Renal cortical epithelial cell (primary cell): ENCODE measurements at places on chromosomes 4 and X. TPM values are rescaled to one million over a fixed set of nuclear protein-coding genes. Genes with fewer than 3 reads are reported as not detected.
A peak's percentile ranks its signal among the peaks of the same experiment; 100 is the strongest.

- no peak for DNase-seq
These were observed 68.2 kb upstream of the MTNR1A start for GRCh38 chr4:186623546-186623945.

DNA sequence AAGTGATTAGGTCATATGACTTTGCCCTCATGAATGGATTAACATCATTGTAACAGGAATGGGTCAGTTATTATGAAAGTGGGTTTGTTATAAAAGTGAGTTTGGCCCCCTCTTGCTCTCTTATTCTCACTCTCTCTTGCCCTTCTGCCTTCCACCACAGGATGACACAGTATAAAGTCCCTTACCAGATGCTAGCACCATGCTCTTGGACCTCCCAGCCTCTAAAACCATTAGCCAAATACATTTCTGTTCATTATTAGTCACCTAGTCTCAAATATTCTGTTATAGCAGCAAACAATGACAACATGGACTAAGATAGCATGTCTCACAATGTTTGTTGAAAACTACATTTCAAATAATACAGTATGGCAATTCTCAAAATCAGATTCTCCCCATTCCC lies 59.7 kb downstream of the RWDD4 start:
- no peak for DNase-seq

- DNase-seq, result peak; percentile 30
These were observed 20.2 kb upstream of the MAP3K15 start for GRCh38 chrX:19535476-19535875.

- DNase-seq, result no peak
These were observed 2451.8 kb downstream of the PCDH7 start for GRCh38 chr4:33171873-33172525.

DNA sequence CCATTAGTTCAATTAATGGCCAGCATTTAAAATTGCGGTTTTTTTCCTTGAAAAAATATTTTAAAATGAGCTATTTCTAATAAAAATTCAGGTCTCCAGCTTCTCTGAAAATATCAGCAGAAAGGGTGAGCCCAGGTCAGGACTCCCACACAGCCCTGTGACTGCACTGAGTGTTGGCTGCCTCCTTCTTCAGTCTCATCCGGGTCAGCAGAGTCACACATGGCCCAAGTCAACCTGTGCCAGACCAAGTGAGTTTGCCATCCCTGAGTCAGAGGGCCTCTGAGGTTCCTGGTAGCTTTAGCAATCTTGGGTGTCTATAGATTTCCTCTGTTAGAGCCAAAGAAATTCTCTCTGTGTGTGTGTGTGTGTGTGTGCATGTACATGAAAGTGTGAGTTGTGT lies 22.1 kb upstream of the MSX1 start:
- DNase-seq, result no peak

Gene SHROOM4
- 4.9 and 12.7 TPM in 2 replicates for total RNA-seq

- DNase-seq, result no peak
These were observed 302.2 kb upstream of the CPEB2 start for GRCh38 chr4:14700083-14700482.

Gene CXorf49
- total RNA-seq, result 0.69 TPM in 1 of 2 replicates, not detected in the other

- no peak for DNase-seq
These were observed 54.5 kb downstream of the RTL9 start for GRCh38 chrX:110412971-110413726.

Gene NAA10
- 51.8 and 52.8 TPM in 2 replicates for total RNA-seq

- DNase-seq, result peak; percentile 3
These were observed 236.7 kb downstream of the SLC7A11 start for GRCh38 chr4:138005486-138005885.

DNA sequence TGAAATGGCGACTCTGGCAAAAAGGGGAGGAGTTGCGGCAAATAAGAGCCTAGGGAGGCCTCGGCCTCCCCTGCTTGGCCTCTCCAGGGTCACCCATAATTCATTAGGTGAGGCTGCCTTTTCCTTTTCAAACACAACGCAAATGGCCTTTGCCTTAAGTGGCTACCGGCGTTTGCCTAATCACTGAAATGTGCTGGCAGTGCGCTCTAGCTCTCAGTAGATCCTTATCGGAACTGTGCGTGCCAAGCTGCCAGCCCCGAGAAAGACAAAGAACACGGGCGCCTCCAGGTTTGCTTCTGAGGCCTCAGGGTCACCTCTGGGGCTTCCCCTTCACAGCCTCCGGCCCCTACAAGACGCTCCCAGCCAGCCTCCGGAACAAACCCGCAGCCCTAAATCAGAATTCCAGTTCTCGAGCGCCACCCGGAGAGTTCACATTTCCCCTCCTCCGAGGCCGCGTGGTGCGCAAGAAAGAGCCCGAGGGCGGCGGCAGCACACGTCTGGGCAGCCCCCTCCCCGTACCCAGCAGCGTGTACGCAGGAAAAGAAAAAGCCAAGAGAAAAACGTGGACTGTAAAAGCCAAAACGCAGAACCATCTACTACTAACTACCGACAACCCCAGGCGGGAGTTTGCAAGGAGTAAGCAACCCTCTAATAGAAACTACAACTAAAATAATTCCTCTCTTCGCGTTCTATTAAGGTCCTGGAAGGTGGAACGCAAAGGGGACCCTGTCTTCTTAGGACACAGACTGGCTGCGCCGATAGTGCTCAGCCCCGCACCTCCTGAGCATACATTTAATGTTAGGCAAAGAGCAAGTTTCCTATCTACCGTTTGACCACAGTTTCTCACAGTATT lies 76.5 kb upstream of the BCOR start:
- DNase-seq, result peak; percentile 41

DNA sequence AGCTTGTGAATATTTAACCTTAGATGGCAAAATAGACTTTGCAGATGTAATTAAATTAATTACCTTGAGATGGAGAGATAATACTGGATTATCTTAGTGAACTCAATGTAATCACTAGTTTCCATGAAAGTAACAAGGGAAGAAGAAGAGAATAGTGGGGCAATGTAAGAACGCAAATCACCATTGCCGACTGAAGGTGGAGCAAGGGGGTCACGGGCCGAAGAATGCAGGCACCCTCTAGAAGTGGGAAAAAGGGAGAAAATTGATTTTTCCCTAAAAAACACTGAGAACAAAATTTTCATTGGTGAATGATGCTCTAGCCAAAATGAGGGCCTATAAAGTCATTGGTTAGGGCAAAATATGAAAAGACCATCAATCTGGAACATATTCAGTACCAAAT lies 375.6 kb upstream of the EPHA5 start:
- DNase-seq, result no peak

Gene NDST4
- not detected in 2 replicates for total RNA-seq

GRCh38 chrX:24999511-24999910 lies 16.3 kb downstream of the ARX start:
- DNase-seq, result no peak

Gene TCEAL6
- total RNA-seq, result not detected in 2 replicates

DNA sequence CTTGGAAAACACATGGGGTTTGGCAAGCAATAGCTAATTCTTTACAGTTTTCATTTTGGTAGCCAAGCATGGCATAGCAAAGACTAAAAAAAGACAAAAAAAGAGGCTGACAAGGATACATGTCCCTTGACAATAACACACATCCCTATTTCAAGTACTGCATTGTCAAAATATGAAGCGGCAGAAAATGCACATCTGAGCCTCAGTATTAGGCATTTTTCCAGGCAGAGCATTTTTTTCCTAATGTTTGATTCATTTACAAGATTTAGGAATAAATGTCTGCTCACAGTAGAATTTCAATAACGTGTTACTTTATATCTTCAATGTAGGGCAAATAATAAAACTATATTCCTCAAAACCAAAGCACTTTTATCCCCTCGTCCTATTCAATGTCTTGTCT lies 216.3 kb upstream of the PCDH18 start:
- DNase-seq, result no peak

- DNase-seq, result no peak
These were observed 89.9 kb downstream of the SHISA3 start for GRCh38 chr4:42487230-42487629.

- no peak for DNase-seq
These were observed 173.9 kb upstream of the VCX3A start for GRCh38 chrX:6708676-6709380.

Gene GSPT2
- 4.3 and 15.5 TPM in 2 replicates for total RNA-seq

Gene PAK3
- 7.5 and 9.2 TPM in 2 replicates for total RNA-seq

GRCh38 chrX:73647212-73647611 lies 84.2 kb downstream of the CHIC1 start:
- no peak for DNase-seq

Gene SEL1L3
- 57.7 and 140 TPM in 2 replicates for total RNA-seq

Gene ADD1
- total RNA-seq, result 101 and 207 TPM in 2 replicates

Gene ARMCX4
- 0.69 and 5.5 TPM in 2 replicates for total RNA-seq

DNA sequence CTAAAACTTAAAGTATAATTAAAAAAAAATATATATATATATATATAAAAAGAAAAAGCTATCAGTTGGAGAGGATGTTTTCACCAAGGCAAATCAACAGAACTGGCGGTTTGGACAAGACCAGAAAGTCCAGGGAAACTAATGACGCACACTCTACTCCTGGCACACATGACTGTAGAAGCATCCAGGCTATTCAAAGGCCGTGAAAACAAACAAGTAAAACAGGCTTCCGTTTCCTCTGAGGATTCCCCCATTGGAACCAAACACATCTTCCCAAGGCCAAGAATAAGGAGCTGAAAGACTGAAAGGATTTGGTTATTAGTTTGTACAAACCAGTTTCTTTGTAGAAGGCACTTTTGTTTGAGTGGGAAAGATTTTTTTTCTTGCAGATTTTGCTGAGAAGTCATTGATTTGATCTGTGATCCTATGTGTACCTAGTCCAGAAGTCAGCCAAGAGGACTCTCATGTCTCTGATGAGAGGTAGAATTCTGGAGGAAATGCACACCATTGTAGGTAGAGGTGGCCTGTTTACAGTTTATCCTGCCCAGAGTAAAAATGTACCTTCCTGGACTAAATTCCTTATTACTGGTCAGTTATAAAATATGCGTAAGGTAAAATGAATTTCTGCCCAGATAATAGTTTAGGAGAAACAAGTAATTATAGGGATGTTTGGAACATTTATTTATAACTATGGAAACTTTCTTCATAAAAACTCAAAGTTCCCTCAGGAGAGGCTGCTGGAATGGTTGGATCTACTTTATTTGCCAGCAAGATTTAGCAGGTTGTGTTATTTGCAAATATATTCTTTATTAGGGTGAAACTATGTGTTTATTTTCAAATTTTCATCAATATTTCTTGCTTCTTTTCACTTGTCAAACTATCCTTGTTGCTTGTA lies 66.5 kb downstream of the DMP1 start:
- DNase-seq, result no peak

GRCh38 chr4:19092797-19093196 lies 1071.2 kb upstream of the LCORL start:
- DNase-seq, result no peak

- DNase-seq, result peak; percentile 36
These were observed 221.4 kb downstream of the TACR3 start for GRCh38 chr4:103498161-103499070.

- peak; percentile 69 for DNase-seq
These were observed 1547.4 kb upstream of the TENM3 start for GRCh38 chr4:180695851-180696250.

Gene SPATA18
- 7.3 and 20.8 TPM in 2 replicates for total RNA-seq

DNA sequence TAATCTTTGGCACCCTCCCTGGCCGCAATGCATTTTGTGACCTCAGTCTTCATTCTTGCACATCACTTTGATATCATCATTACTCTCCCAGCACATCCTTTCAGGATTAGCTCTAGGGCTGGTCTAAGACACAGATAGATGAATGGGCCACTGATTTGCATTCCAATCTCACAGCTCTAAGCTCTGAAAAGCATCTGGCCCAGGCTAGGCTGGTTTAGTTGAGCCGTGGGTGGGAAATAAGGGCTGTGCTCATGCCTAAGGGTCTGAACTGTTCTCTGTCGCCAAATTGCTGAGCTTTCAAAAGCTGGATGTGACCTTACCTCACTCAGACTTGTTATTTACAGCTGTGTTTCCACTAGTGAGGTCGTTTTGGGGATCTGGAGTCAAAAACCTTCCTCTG lies 30.0 kb upstream of the SLC9A7 start:
- DNase-seq, result no peak

DNA sequence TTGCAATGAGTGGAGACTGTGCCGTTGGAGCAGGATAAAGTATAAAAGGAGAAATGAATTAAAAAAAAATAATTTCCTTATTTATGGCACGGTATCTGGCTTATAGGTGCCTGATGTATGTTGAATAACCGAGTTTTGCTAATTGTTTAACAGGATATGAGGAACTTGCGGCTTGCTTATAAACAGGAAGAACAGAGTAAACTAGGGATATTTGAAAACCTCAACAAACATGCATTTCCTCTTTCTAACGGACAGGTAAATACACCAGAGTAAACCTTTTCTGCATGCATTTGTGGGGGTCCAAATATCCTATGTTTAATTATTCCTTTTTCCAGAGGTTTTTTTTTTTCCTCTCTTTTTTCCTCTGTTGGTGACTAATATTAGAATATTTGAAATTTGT lies 36.8 kb downstream of the MTMR1 start:
- DNase-seq, result no peak

- no peak for DNase-seq
These were observed 65.1 kb upstream of the DIAPH2 start for GRCh38 chrX:96619588-96619987.

DNA sequence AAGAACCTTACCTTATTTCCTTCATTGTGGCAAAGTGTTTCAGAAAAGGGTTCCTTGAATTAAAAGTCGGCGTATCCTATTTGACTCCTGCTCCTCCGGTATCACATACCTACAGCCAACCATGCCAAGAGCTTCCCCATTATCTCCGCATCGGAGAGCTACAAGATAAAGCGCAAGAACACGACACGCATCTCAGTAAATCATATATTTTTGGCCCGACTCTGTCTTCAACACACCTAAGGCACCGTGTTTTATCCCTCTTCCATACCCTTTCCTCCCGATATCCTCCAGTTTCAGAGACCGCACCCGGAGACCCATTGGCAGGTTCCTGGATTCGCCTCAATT lies 497 bp upstream of the THAP9 start:
- DNase-seq, result no peak

GRCh38 chrX:132088864-132089263 lies 39.0 kb downstream of the FRMD7 start:
- DNase-seq, result no peak

GRCh38 chrX:10549280-10549679 lies 71.1 kb downstream of the MID1 start:
- no peak for DNase-seq

DNA sequence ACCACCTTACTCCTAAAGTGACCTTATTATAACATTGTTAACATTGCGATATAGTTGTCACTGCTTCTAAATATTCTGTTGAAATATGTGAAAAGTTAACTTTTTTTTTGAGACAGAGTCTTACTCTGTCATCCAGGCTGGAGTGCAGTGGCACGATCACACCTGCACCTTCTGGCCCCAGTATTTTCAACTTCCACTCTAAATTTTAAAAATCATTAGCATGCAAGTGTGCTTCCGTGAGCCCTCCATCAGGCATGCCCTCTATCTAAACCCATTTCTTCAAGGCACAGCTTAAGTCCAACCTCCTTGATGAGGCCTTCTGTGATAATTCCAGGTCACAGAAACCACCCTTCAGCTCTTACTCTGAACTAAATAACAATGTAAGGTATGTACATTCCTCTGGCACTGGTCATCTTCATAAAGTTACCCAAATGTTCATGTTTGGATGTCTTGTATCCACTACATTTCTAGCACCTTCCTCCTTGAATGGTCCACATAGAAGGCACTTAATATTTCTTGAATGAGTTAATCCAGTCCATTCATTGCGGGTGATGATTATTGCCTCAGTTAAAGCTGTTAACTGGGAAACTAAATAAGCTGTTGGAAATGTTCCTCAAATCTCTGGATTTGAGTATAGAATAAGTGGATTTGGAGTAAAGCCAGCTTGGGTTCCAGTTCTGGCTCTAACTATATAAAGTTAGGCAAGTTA lies 38.6 kb upstream of the TMEM131L start:
- DNase-seq, result peak; percentile 29

Gene PLAC8
- 0.35 and 4.8 TPM in 2 replicates for total RNA-seq

GRCh38 chrX:65300104-65300809 lies 234.3 kb downstream of the LAS1L start:
- DNase-seq, result no peak

GRCh38 chr4:75844151-75844662 lies 58.0 kb downstream of the PPEF2 start:
- peak; percentile 98 for DNase-seq
